ENCODE measurements at places on chromosomes 6 and 20.

GRCh38 chr20:38856570-38856969 is 51.1 kb downstream of the PPP1R16B start:
- H3K4me3 ChIP-seq, result no peak overlapping the region
- H3K4me1 ChIP-seq, result no peaks in the 10 kb centered on the region

GRCh38 chr6:148288541-148288940 is 54.1 kb upstream of the SASH1 start:
- no peaks in the 10 kb centered on the region for H3K27me3 ChIP-seq
- H3K4me1 ChIP-seq, result no peaks in the 10 kb centered on the region
- H3K4me3 ChIP-seq, result no peak overlapping the region
- no peak overlapping the region for H3K27ac ChIP-seq

GRCh38 chr6:84392261-84392660 is 164.8 kb upstream of the CEP162 start:
- H3K4me1 ChIP-seq, result no peaks in the 10 kb centered on the region
- no peaks in the 10 kb centered on the region for H3K27me3 ChIP-seq
- H3K27ac ChIP-seq, result no peak overlapping the region
- H3K4me3 ChIP-seq, result no peak overlapping the region

DNA sequence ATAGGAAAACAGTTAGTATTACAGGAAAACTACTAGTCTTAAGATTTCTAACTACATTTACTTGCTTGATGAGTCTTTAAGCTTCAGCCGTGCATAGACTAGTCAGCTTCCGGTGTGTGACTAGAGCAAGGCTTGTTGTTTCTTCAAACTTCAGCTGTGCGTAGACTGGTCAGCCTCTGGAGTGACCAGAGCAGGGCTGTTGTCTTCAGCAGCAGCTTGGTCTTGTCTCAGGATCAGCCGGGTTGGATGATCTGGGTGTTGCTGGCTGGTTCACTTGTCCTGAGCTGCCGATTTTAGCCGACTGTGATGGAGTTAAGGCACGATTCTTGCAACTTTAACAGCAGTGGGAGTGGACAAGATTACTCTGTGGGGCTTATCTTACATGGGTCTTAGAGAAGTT is 44.7 kb downstream of the HLA-C start:
- H3K4me1 ChIP-seq, result no peaks in the 10 kb centered on the region
- H3K36me3 ChIP-seq, result no peaks in the 10 kb centered on the region
- no peak overlapping the region for H3K4me3 ChIP-seq
- H3K27ac ChIP-seq, result no peak overlapping the region
- no peak for DNase-seq

- H3K36me3 ChIP-seq, result no peaks in the 10 kb centered on the region
- no peak overlapping the region for H3K27ac ChIP-seq
- H3K4me1 ChIP-seq, result no peaks in the 10 kb centered on the region
These were observed 349.4 kb downstream of the PREX1 start for GRCh38 chr20:48478370-48478769.

DNA sequence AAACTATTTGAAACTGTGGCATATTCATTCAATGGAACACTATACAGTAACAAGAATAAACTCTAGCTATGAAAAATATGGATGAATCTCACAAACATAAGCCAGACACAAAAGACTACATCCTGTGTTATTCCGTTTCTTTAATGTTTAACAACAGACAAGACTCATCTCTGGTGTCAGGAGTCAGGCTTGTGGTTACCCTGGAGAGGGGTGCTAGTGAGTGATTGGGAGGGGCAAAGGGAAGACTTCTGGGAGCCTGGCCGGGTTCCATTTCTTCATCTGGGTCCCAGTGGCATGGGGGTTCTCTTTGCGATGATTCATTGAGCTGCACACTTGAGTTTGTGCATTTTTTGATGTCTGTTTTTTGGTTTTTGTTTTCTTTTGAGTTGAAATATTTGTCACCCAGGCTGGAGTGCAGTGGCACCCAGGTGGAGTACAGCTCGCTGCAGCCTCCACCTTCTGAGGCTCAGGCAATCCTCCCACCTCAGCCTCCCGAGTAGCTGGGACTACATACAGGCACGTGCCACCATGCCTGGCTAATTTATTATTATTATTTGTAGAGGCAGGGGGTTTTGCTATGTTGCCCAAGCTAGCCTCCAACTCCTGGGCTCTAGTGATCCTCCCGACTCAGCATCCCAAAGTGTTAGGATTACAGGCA is 21.2 kb upstream of the TTPAL start:
- H3K27me3 ChIP-seq, result no peaks in the 10 kb centered on the region
- no peaks in the 10 kb centered on the region for H3K36me3 ChIP-seq
- H3K4me3 ChIP-seq, result no peak overlapping the region

DNA sequence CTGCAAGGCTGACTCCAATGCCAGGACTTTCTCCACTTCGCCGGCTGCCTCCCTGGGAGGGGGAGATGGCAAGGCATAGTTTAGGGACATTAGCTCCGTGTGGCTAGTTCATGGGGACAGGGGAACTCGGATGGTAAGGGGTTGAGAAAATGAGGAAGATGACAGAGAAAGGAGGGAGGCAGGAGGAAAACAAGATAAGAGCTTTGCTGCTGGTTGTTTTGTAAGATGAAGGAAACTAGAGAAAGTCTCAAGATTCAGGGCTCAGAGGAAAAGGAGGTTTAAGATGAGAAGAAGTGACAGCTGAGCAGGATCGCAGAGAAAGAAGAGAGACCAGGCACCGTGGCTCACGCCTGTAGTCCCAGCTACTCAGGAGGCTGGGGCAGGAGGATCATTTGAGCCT is 180.9 kb upstream of the RREB1 start:
- no peak overlapping the region for H3K27ac ChIP-seq
- no peak overlapping the region for H3K4me3 ChIP-seq
- H3K36me3 ChIP-seq, result no peaks in the 10 kb centered on the region
- no peaks in the 10 kb centered on the region for H3K4me1 ChIP-seq
- DNase-seq, result no peak
- H3K27me3 ChIP-seq, result no peaks in the 10 kb centered on the region

DNA sequence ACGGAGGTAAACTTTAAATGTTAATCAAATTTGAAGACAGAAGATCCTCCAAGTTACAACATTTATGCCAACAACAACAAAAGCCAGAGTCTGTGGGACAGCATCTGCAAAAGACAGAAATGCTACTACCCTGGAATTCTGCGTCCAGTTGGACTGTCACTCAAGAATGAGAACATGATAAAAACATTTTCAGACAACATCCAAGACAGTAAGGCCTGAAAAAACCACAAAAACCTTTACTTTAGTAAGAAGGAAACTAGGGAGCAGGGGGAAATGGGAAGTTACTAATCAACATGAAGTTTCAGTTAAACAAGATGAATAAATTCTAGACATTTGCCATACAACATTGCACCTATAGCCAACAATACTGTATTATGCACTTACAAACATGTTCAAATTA is 77.6 kb downstream of the MLIP start:
- H3K4me3 ChIP-seq, result no peak overlapping the region
- H3K27ac ChIP-seq, result no peak overlapping the region
- H3K27me3 ChIP-seq, result no peaks in the 10 kb centered on the region
- no peaks in the 10 kb centered on the region for H3K36me3 ChIP-seq
- no peaks in the 10 kb centered on the region for H3K4me1 ChIP-seq

- H3K27me3 ChIP-seq, result no peaks in the 10 kb centered on the region
- no peak for DNase-seq
- no peaks in the 10 kb centered on the region for H3K4me1 ChIP-seq
- no peak overlapping the region for H3K27ac ChIP-seq
- no peaks in the 10 kb centered on the region for H3K36me3 ChIP-seq
These were observed 29.4 kb upstream of the CDKN1A start for GRCh38 chr6:36649086-36649485.

GRCh38 chr6:63346217-63346835 is 26.5 kb upstream of the LGSN start:
- H3K4me1 ChIP-seq, result no peaks in the 10 kb centered on the region
- no peaks in the 10 kb centered on the region for H3K27me3 ChIP-seq

GRCh38 chr6:3013486-3013885 is 13.8 kb downstream of the NQO2 start:
- no peaks in the 10 kb centered on the region for H3K27me3 ChIP-seq
- no peak overlapping the region for H3K4me3 ChIP-seq
- no peak overlapping the region for H3K27ac ChIP-seq
- H3K36me3 ChIP-seq, result peaks cover 2% of the 10 kb centered on the region

DNA sequence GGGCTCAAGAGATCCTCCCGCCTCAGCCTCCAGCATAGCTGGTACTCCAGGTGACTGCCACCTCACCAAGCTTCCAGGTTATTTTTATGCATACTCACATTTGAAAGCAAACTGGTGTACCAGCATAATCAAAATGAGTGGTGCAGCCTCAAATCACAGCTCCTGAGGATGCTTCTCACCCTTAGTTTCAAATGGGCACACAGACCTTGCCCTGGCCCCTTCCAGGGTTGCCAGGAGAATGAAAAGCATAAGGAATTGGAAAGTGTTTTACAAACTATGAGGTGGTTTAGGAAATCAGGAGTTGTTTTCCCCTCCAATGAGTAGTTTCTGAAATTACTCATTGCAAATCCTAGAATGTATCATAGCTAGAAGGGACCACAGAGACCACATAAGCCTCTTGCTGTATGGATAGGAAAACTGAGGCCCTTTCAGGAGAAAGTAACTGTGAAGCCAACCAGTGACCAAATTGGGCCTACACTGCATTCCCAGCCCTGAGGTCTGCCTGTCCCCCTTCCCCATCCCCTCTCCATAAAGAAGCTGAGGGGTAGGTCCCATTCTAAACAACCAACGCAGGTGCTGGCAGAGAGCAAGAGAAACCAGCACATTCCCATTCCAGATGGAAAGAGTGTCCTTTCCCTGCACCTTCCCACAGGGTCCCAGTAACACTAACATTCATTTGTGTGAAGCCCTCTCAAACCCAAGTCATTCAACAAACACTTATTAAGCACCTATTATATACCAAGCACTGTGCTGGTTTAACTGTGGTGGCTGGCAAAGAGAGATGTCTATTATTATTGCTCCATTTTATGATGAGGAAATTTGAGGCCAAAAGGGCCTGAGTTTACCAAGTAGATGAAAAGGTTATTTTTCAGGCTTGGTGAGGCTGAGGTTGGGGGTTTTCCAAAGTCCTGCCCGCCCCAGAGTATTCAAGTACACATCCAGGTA is 2.1 kb upstream of the E2F1 start:
- no peak overlapping the region for H3K4me3 ChIP-seq
- no peak for DNase-seq
- H3K27me3 ChIP-seq, result no peaks in the 10 kb centered on the region
- H3K27ac ChIP-seq, result no peak overlapping the region

GRCh38 chr20:37081717-37082289 is 14.0 kb downstream of the RBL1 start:
- no peak overlapping the region for H3K4me3 ChIP-seq
- H3K4me1 ChIP-seq, result no peaks in the 10 kb centered on the region
- no peaks in the 10 kb centered on the region for H3K36me3 ChIP-seq
- H3K27ac ChIP-seq, result no peak overlapping the region
- DNase-seq, result no peak

GRCh38 chr6:82246802-82247504 is 591 bp downstream of the IBTK start:
- peak overlapping the region; percentile 84 for H3K4me3 ChIP-seq
- peak; percentile 63 for DNase-seq
- no peaks in the 10 kb centered on the region for H3K27me3 ChIP-seq
- peaks cover 11% of the 10 kb centered on the region for H3K4me1 ChIP-seq

DNA sequence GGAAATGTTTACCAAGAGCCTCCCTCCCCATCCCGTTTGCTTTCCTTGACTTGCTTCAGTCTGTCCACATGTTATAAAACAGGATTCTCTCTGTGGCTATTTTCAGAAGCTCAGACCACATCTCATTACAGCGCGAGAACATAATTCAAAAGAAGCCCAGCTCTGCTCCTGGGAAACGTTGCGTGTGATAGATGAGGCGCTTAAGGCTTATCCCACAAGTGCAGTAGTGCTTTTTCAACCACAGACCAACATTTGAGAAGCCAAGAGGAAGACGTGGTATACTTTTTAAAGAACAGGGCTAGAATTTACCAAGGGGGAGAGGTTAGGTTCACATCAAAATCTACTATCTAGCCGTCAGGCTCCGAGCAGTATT is 239.5 kb downstream of the SLC24A3 start:
- no peak overlapping the region for H3K4me3 ChIP-seq
- no peak overlapping the region for H3K27ac ChIP-seq
- H3K27me3 ChIP-seq, result no peaks in the 10 kb centered on the region
- no peaks in the 10 kb centered on the region for H3K4me1 ChIP-seq
- H3K36me3 ChIP-seq, result no peaks in the 10 kb centered on the region
- peak; percentile 8 for DNase-seq

GRCh38 chr6:119035459-119035858 is 43.0 kb downstream of the FAM184A start:
- H3K27me3 ChIP-seq, result no peaks in the 10 kb centered on the region
- no peaks in the 10 kb centered on the region for H3K36me3 ChIP-seq
- H3K4me3 ChIP-seq, result no peak overlapping the region
- peak; percentile 35 for DNase-seq

- no peak overlapping the region for H3K4me3 ChIP-seq
- H3K4me1 ChIP-seq, result no peaks in the 10 kb centered on the region
- no peaks in the 10 kb centered on the region for H3K36me3 ChIP-seq
- no peak overlapping the region for H3K27ac ChIP-seq
- DNase-seq, result no peak
These were observed 19.0 kb upstream of the ASIP start for GRCh38 chr20:34222208-34222607.

GRCh38 chr6:151069641-151070040 is 170.1 kb upstream of the AKAP12 start:
- no peak for DNase-seq

DNA sequence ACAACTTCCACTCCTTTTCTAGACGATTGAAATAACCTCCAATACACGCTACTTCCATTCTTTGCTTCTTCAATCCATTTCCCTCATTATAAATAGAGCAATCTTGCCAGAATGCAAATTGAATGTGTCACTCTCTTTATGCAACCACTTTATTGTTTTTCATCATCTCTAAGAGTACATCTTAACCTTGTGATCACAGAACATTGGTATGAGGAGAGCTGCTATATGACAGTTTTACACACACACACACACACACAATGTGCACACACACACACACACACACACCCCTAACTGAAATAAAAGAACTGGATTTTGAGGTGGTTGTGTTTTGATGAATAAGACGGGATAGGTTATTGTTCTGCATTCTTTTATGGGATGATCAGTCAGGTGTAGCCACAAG is 187.0 kb downstream of the HDGFL1 start:
- DNase-seq, result no peak
- no peak overlapping the region for H3K4me3 ChIP-seq
- no peaks in the 10 kb centered on the region for H3K36me3 ChIP-seq
- H3K27ac ChIP-seq, result no peak overlapping the region

DNA sequence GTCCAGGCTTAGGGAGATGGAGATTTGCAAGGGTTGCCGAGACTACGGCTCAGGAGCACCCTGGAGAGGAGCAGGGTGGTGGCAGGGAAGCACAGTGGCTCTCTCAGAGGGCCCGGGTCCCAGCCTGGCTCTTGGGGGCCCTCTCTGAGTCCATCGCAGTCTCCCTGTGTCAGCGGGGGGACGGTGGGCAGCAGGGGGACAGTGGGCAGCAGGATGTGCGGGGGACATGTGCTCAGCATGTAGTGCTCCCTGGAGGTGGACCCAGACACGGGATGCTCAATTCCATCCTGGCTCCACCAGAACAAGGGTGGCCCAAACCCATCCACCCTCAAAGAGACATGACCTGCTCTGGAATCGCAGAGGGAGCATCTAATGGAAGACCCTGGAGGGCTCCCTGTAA is 43.0 kb upstream of the ZBP1 start:
- H3K27ac ChIP-seq, result no peak overlapping the region
- peaks cover 4% of the 10 kb centered on the region for H3K4me1 ChIP-seq

All from small intestine (tissue), 16 donors.